ENCODE measurements at places on chromosomes 4 and X. TPM values are rescaled to one million over a fixed set of nuclear protein-coding genes. Genes with fewer than 3 reads are reported as not detected.

DNA sequence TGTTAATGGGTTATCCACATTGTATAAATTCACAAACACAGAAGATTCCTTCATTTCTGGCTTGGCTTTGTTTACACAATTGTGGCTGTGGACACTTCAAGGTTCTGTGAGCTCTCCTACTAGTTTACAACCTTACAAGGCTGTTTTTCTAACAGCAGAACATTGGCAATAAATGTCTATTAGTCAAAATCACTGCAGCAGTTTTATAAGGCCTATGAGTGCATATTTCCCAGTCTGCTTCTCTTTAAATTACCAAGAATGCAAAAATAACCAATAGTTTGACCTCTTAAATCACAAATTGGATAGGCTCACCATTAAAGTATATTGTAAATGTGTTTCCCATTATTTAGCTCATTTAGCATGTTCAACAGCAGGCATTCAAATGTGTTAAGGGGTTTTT is 239.2 kb downstream of the DKK2 start:
- H3K4me1 ChIP-seq = no peaks in the 10 kb centered on the region
- H3K36me3 ChIP-seq = no peaks in the 10 kb centered on the region
- no peaks in the 10 kb centered on the region for H3K27me3 ChIP-seq
- no peak overlapping the region for H3K27ac ChIP-seq
- no peak for DNase-seq
- no peak overlapping the region for H3K4me3 ChIP-seq

GRCh38 chr4:48129307-48130014 is 4.6 kb downstream of the TXK start:
- no peak overlapping the region for H3K27ac ChIP-seq
- H3K27me3 ChIP-seq = no peaks in the 10 kb centered on the region
- H3K4me1 ChIP-seq = peaks cover 10% of the 10 kb centered on the region

DNA sequence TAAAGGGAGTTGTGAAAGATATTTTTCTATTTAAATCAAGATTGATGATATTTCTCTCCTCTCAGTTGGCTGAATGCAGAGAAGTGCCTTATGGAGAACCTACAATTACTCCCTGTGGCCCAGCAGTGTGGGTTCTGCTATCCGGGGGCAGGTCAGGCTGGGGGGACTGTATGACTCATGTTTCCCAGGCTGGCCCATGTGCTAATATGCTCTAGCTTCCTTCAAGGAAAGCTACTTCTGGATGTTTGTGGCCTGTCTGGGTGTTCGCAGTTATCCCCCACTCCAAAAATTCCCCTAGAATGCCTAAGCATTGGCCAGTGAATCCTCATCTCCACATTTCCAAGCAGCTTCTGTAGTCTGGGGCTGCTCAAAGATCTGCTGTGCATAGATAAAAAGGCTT is 58.9 kb upstream of the SPP1 start:
- H3K4me1 ChIP-seq = no peaks in the 10 kb centered on the region
- no peak overlapping the region for H3K27ac ChIP-seq
- H3K36me3 ChIP-seq = no peaks in the 10 kb centered on the region
- H3K27me3 ChIP-seq = no peaks in the 10 kb centered on the region

DNA sequence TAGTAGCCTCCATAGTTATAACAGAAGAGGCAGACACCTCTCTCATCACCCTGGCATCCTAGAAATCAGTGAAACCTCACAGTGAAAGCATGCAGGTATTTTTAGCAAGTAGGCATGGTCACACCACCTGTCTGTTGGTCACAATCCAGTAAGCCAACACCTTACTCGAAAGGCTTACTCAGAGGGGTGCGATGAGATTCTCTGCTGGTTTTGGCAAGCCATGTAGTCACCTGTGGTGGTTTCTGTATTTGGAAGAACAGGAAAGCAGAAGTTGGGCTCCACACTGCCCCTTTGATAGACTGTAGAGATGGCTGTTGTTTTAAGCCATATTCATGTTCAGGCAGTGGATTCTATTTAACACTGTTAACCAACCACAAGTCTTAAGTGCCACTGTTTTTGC is 134.7 kb downstream of the DCLK2 start:
- DNase-seq = peak; percentile 11
- H3K27ac ChIP-seq = no peak overlapping the region
- H3K4me3 ChIP-seq = no peak overlapping the region

- no peaks in the 10 kb centered on the region for H3K4me1 ChIP-seq
- no peak overlapping the region for H3K4me3 ChIP-seq
- DNase-seq = no peak
- no peaks in the 10 kb centered on the region for H3K36me3 ChIP-seq
- H3K27me3 ChIP-seq = no peaks in the 10 kb centered on the region
Observed at GRCh38 chr4:61511716-61512488, 311.8 kb downstream of the ADGRL3 start.

DNA sequence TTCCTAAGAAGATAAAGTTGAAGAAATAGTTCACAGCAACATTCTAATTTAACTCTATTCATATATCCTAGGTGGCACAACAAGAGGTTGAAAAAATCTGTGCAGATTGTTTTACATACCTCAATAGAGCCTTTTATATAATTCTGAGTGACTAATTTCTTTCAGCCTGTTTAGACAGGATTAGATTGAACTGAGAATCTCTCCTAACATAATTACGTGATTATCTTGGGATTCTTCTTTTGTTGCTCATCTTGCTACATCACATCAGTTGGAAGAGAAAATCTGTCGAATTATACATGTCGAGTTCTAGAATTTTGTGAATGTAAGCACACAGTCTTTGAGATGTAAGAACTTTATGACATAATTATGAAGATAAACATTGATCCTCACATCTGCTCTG is 1873.7 kb upstream of the IGFBP7 start:
- DNase-seq = no peak
- H3K4me1 ChIP-seq = no peaks in the 10 kb centered on the region
- no peak overlapping the region for H3K27ac ChIP-seq
- no peaks in the 10 kb centered on the region for H3K36me3 ChIP-seq
- H3K27me3 ChIP-seq = no peaks in the 10 kb centered on the region
- H3K4me3 ChIP-seq = no peak overlapping the region

- H3K27me3 ChIP-seq = no peaks in the 10 kb centered on the region
- H3K36me3 ChIP-seq = no peaks in the 10 kb centered on the region
- no peak for DNase-seq
- no peak overlapping the region for H3K27ac ChIP-seq
- no peak overlapping the region for H3K4me3 ChIP-seq
- no peaks in the 10 kb centered on the region for H3K4me1 ChIP-seq
Observed at GRCh38 chrX:96211953-96212352, 472.7 kb upstream of the DIAPH2 start.

DNA sequence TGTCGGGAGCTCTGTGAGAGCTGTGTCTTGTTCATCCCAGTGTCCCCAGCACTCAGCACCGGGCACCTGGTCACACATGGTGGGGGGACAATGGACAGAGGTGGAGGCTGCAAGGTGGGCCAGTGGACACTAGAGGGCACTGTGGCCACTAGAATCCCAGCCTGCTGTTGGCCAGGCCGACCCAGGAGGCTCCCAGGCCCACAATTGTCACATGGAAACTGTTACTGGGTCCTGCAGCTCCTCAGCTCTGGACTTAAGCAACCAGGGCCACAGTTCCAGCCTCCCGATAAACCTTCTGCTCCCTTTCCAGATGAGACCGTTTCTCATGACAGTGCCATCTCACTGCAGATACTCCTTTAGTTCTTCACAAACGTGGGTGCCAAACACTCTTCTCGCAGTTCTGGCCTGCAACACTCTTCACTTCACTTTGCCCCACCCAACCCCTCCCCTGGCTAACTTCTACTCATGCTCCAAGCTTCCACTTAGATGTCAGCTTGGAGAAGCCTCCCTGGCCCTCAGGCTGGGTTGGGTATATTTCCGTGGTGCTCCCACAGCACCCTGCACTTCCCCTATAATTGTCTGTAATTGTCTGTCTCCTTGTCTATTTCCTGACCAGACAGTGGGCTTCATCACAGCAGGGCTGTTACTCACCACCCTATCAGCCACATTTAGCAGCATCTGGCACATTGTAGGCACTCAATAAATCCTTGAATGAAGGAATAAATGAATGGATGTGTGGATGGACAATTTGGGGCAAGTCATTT is 3.5 kb upstream of the IQSEC2 start:
- peak; percentile 53 for DNase-seq
- H3K4me3 ChIP-seq = no peak overlapping the region
- H3K27me3 ChIP-seq = no peaks in the 10 kb centered on the region
- no peaks in the 10 kb centered on the region for H3K36me3 ChIP-seq

GRCh38 chrX:66876776-66877175 is 237.9 kb upstream of the EDA2R start:
- no peak overlapping the region for H3K4me3 ChIP-seq
- no peak overlapping the region for H3K27ac ChIP-seq
- no peaks in the 10 kb centered on the region for H3K4me1 ChIP-seq
- no peak for DNase-seq

- H3K27ac ChIP-seq = no peak overlapping the region
- no peaks in the 10 kb centered on the region for H3K27me3 ChIP-seq
- H3K36me3 ChIP-seq = no peaks in the 10 kb centered on the region
- H3K4me3 ChIP-seq = no peak overlapping the region
- DNase-seq = no peak
Observed at GRCh38 chr4:148653681-148654080, 211.5 kb upstream of the NR3C2 start.

DNA sequence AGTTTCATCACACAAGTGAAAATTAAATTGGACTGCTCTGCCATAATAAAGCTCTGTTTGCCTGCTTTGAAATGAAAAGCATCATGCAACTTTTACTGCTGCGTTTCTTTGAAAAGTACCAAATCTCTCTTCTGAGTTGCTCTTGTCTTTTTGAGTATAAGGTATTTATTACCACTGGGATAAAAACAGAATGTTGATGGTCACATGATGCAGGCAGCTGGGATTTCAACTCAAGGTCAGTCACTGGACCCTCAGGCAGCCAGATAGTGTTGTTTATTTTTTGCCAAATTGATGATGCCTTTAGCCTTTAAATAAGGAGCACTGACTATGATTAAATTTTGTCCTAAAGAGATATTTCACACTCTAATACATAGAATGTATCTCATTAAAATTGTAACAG is 32.7 kb downstream of the DMD start:
- no peak overlapping the region for H3K4me3 ChIP-seq
- no peaks in the 10 kb centered on the region for H3K27me3 ChIP-seq
- no peak overlapping the region for H3K27ac ChIP-seq
- no peaks in the 10 kb centered on the region for H3K4me1 ChIP-seq
- no peak for DNase-seq
- no peaks in the 10 kb centered on the region for H3K36me3 ChIP-seq

DNA sequence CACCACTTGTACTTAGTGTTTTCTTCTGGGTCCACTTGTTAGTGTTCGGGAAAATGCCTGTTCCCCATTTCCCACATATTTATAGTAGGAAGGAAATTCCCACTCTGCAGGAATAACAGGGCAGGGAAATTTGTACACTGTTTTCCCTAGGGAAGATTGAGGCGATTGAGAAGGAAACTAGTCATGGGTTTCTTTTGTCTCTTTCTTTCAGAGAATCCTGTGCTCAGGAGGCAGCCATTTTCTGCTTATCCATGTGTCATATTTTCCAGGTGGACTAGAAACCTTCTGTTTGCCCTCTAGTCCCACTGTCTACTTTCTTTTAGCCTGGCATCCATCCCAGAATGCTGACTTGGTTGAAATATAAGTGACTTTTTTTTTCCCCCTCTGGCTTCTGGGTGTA is 299.1 kb upstream of the ANKRD50 start:
- H3K27ac ChIP-seq = no peak overlapping the region
- no peaks in the 10 kb centered on the region for H3K36me3 ChIP-seq
- H3K4me1 ChIP-seq = no peaks in the 10 kb centered on the region
- no peak for DNase-seq

DNA sequence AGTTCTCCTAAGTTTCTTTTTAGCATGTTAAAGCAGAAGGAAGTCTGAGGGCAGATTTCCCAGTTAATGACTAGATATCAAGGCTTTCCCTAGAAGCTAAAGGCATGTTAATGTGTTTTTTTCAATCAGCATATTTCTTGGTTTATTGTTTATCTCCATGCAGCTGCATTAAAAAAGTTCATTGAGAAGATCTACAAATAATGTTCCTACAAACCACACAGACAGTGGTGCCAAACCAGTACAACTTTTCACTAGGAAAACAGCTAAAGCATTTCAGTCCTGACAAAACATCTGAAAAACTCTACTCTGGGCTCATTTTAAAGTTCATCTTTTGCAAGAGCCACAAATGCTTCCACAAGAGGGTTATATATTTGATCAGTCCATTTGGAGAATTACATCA is 320.0 kb downstream of the ADGRL3 start:
- H3K27ac ChIP-seq = no peak overlapping the region
- H3K36me3 ChIP-seq = no peaks in the 10 kb centered on the region
- no peak overlapping the region for H3K4me3 ChIP-seq
- no peak for DNase-seq
- H3K4me1 ChIP-seq = no peaks in the 10 kb centered on the region
- no peaks in the 10 kb centered on the region for H3K27me3 ChIP-seq

- H3K36me3 ChIP-seq = no peaks in the 10 kb centered on the region
- H3K4me3 ChIP-seq = no peak overlapping the region
- H3K4me1 ChIP-seq = peaks cover 4% of the 10 kb centered on the region
- no peak for DNase-seq
Observed at GRCh38 chr4:1630266-1630665, 53.8 kb downstream of the FAM53A start.

- no peaks in the 10 kb centered on the region for H3K27me3 ChIP-seq
- no peak for DNase-seq
- no peak overlapping the region for H3K27ac ChIP-seq
- H3K4me1 ChIP-seq = no peaks in the 10 kb centered on the region
- no peaks in the 10 kb centered on the region for H3K36me3 ChIP-seq
- no peak overlapping the region for H3K4me3 ChIP-seq
Observed at GRCh38 chr4:161252520-161253141, 911.2 kb downstream of the FSTL5 start.

- H3K27me3 ChIP-seq = no peaks in the 10 kb centered on the region
- H3K4me3 ChIP-seq = no peak overlapping the region
- H3K4me1 ChIP-seq = no peaks in the 10 kb centered on the region
- no peaks in the 10 kb centered on the region for H3K36me3 ChIP-seq
- DNase-seq = no peak
Observed at GRCh38 chr4:158891256-158891655, 122.4 kb downstream of the FNIP2 start.

DNA sequence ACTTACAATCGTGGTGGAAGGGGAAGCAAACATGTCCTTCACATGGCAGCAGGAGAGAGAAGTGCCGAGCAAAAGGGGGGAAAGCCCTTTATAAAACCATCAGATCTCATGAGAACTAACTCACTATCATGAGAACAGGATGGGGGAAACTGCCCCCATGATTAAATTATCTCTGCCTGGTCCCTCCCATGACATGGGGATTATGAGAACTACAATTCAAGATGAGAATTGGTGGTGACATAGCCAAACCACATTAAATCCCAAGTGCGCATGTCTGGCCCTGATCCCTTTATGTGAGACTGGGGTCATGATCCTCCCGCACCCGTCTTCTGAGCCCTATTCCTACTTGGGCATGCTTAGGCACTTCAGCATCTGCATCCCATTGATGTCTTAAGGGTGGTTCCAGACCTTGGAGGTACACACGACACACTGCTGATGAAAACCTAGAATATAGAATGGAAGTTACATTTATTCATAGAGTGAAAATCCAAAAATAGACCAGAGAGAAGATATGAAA is 116.0 kb downstream of the PTTG2 start:
- no peak for DNase-seq
- H3K4me3 ChIP-seq = no peak overlapping the region
- H3K27ac ChIP-seq = no peak overlapping the region

The PHEX gene
- polyA plus RNA-seq = 0.01 TPM

The ADGRG4 gene
- polyA plus RNA-seq = not detected

The CFAP99 gene
- not detected for polyA plus RNA-seq

The FAM133A gene
- polyA plus RNA-seq = not detected

The MAPK10 gene
- polyA plus RNA-seq = 0.10 TPM

The GPM6B gene
- polyA plus RNA-seq = not detected

The CT83 gene
- polyA plus RNA-seq = not detected

The DCAF4L1 gene
- polyA plus RNA-seq = 0.36 TPM

The CT45A1 gene
- not detected for polyA plus RNA-seq

The MAP3K15 gene
- not detected for polyA plus RNA-seq

The SLC6A14 gene
- polyA plus RNA-seq = not detected

The LGI2 gene
- polyA plus RNA-seq = not detected

The PARM1 gene
- 10.4 TPM for polyA plus RNA-seq

The DGAT2L6 gene
- not detected for polyA plus RNA-seq
